ENCODE measurements at places on chromosomes 3 and 15.

GRCh38 chr3:64988188-64988587 lies 300.4 kb upstream of the ADAMTS9 start:
- no peak for DNase-seq

DNA sequence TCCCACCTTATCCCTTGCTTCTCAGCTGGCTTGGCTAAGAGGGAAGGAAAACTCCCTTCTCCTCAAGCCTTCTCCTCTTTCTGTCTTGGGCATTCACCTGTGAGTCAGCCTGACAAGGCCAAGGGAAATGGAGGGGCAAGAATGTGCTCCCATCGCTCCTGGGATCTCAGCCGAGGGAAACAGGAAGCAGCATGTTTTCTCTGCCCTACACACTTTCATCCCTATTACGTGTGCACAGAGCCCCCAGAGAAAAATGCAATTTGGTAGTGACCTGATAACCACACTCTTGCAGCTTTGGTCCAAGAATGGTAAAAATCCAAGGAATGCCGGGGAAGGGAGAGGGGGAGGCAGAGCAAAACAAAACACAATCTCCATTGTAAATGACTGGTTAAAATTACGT lies 32.9 kb upstream of the MTMR10 start:
- no peak for DNase-seq

GRCh38 chr15:29962407-29962806 lies 120.3 kb upstream of the GOLGA8J start:
- no peak for DNase-seq

GRCh38 chr15:100175406-100176114 lies 166.2 kb downstream of the ADAMTS17 start:
- no peak for DNase-seq

DNA sequence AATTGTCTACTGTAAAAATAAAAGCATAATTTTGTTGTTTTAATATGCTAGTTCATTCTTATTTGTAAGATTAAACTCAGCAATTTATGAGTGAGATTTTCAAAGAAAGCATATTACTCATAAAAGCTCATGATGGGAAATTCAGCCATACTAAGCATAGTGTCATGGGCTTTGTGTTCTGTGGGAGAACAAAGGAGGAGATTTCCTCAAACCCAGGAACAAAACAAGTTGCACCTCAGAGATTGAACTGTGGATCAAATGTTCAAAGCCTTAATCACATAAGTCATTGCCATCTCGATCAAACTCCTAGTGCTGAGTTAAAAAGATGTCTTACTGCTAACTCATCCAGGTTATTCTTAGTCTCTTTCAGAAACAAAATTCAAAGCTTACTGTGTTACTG lies 85.6 kb upstream of the PDZRN3 start:
- no peak for DNase-seq

GRCh38 chr15:25091421-25092158 lies 136.8 kb downstream of the SNRPN start:
- no peak for DNase-seq

GRCh38 chr3:112817797-112818196 lies 28.9 kb downstream of the CD200R1L start:
- DNase-seq = no peak

GRCh38 chr3:194675081-194675640 lies 3.2 kb upstream of the LSG1 start:
- peak; percentile 73 for DNase-seq

DNA sequence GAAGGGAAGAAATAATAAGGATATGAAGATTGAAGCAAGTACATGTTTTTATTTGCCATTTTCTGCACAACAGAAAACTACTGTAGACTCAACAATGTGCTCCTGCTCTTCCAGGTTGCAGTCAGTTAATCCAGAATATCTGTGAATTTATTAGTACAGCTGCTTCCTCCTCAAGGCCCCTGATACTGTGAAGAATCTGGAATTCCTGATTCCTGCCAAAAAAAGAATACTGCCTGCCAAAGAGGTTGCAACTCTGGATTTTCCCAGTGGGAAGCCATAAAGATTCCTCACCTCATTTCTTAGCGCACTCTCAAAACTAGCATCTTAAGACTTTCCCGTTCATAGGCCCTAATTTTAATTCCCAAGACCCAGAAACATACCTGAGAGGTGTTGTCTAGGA lies 33.6 kb upstream of the LRRC3B start:
- no peak for DNase-seq

GRCh38 chr15:92733934-92734521 lies 78.5 kb upstream of the FAM174B start:
- peak; percentile 10 for DNase-seq

- DNase-seq = no peak
Observed at GRCh38 chr3:30473374-30474051, 132.9 kb upstream of the TGFBR2 start.

DNA sequence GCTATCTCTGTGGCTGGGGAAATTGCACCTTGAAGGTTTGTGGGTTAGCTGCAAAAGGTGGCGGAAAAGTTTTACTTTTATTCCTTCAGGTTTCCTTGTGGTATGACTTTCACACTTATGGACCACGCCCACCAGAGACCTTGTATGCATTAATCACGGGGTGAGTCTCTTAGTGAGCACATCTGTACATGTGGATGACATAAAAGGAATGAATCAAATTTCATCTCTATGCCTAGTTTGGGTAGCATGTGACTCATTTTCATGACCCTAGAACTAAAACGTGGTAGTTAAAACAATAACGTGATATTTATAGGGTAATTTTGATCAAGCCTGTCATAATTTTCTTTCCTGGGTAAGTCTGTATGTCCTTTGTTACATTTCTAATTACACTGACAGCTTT lies 141.7 kb downstream of the PDCD6IP start:
- DNase-seq = no peak

DNA sequence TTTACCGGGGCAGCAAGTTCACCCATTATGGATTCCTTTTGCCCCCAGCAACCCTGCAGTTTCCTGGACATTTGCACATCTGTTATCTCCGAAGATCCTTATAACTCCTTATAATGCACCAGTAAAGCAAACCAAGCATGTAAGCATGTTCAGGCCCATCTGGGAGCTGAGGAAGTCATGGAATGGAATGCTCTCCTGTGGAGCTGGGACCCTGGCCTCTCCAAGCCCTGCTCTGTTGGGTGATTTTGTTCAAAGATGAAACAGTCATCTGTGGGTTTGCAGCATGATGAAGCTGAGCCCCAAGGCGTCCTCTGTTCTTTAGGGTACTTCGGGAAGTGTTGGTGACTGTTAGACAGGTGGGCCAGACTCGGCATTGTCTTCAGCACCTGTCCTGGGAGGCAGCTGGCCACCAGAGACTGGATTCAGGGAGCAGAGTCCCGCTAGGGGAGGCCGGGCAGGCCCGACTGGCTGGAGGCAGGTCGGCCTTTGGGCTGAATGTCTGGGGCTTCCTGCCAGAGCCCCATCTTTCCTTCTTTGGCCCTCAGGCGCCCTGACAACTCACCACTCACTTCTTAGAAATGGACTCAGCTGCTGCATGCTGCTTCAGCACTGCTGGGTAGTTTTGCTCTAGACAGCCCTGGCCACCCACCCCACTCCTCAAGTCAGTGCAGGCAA lies 3.9 kb downstream of the DNAH1 start:
- no peak for DNase-seq

- DNase-seq = no peak
Observed at GRCh38 chr3:38556640-38557358, 60.7 kb downstream of the EXOG start.

GRCh38 chr15:33621141-33621540 lies 310.4 kb downstream of the RYR3 start:
- no peak for DNase-seq

DNA sequence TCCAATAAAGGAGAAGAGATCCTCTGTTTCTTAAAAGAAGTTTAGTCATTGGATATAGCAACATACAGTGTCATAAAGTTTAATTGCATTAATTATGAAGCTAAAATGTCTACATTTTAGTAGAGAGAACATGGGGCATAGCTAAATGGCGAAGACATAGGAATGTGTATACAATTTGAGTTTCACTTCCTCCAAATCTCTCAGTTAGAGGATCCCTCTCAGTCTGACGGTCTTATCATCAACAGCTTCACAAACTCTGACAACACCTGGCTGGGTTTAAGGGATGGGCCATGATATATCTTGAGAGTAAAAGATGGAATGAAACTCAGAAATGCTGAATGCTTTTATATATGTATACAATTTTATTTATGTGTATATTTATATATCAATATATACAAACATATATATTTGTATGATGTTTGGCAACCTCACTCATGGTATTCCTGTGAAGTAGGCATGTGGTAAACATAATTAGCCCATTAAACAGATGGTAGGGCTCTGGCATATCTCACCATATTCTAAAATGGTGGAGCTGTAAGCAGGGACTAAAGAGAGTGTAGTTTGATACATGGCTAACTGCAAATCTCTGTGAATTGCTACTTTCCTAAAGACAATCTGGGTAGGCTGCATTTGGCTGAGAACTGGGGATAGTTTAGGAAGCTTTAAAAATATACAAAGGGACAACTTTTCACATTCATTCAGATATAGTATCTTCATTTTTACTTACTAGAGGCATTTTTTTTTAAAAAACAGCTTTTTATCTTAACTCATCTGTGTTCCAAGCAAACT lies 111.6 kb downstream of the TIGIT start:
- DNase-seq = no peak

DNA sequence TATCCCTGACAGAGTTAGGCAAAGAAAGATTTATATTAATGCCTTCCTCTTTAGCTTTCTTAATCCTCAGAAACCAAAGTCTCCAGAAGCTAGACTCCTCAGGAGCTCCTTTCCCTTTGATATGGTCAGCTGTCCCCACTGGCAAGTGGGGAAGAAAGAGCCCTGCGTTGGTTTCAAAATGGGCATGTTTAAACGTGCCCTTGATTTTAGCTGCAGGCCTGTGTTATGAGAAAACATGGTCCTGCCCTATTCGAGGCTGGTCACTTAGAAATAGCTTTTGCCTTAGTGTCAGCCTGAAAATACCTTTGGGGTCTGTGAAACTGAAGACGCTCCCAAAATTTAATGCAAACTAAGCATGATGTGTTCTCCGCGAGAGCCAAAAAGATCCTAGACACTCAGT lies 135.5 kb upstream of the RARB start:
- DNase-seq = no peak

GRCh38 chr3:150069633-150070032 lies 98.9 kb upstream of the PFN2 start:
- no peak for DNase-seq

- no peak for DNase-seq
Observed at GRCh38 chr3:61575893-61576292, 14.5 kb downstream of the PTPRG start.

- DNase-seq = no peak
Observed at GRCh38 chr15:87634361-87634760, 622.2 kb downstream of the NTRK3 start.

- no peak for DNase-seq
Observed at GRCh38 chr3:17979252-17979651, 236.8 kb upstream of the TBC1D5 start.

- DNase-seq = no peak
Observed at GRCh38 chr3:37064747-37065146, 71.4 kb downstream of the MLH1 start.

- no peak for DNase-seq
Observed at GRCh38 chr3:169627073-169627472, 36.4 kb downstream of the MECOM start.

GRCh38 chr3:117499189-117499870 lies 789.8 kb downstream of the TUSC7 start:
- no peak for DNase-seq

- DNase-seq = peak; percentile 84
Observed at GRCh38 chr15:55267401-55268175, 22.0 kb downstream of the RAB27A start.

DNA sequence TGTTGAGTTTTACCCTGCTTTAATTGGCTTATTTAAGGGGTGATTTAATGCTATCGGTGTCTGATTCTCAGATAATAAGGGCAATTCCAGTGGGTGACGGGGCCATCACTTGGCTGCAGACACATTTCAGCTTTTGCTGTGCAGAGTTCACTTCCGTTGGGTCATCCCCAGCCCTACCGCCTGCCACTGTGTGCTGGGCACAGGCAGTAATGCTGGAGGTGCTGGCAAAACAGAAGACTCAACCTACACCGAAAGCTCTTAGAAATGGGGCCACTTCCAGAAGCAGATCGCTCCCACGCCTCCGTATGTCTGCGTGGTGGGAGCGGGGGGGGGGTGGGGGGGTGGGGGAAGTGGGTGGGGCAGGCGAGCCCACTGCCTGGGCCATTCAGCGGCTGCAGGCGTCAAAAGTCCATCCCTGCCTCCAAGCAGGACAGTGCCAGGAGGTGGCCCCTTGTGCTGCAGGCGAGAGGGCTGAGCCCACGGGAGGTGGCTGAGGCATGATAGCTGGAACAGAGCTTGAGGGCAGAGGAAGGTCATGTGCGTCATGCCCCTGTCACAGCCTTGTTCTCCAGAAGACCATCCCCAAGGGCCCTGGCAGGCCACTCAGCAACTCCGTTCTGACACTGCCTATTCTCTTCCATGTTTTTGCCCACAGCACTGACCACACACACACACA lies 128.3 kb downstream of the ATP10A start:
- no peak for DNase-seq

GRCh38 chr3:4476496-4476895 lies 9.4 kb upstream of the SUMF1 start:
- no peak for DNase-seq

DNA sequence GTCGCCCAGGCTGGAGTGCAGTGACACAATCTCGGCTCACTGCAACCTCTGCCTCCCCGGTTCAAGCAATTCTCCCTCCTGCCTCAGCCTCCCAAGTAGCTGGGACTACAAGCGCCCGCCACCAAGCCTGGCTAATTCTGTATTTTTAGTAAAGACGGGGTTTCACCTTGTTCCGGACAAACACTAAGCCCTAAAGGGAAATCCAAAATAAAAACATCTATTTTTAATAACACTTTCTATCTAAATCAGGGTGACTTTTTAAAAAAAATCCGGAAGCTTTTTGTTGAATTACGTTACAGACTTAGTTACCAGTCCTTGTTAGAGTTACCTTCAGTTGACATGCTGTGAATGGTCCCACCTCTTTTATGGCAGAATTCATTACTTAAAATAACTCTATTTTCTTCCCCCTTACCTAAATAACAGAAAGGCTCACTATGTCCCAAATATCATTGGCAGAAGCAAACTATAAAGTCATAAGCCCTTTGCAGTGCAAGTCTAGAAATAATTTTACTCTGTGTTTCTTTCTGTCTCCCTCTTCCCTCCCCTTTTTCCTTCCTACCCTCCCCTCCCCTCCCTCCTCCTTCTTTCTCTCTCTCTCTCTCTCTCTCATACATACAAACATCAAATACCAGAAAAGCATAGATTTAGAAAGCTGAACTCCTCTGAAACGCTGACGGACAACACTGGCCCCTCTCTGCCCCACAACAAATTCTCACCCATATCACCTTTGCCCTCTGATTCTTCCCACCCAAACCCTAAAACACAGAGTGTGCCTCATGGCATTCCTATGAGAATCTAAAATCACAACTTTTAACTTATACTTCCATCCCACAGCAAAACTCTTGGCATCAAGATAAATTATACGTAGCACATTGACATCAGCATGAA lies 18.3 kb downstream of the THBS1 start:
- no peak for DNase-seq

GRCh38 chr3:45724911-45725310 lies 35.7 kb downstream of the SACM1L start:
- DNase-seq = no peak

- peak; percentile 78 for DNase-seq
Observed at GRCh38 chr3:186705882-186706780, 11.0 kb upstream of the KNG1 start.

GRCh38 chr3:32147933-32148332 lies 41.5 kb downstream of the GPD1L start:
- no peak for DNase-seq
